ENCODE measurements at places on chromosomes 1 and 21. TPM values are rescaled to one million over a fixed set of nuclear protein-coding genes. Genes with fewer than 3 reads are reported as not detected.

IKBKE gene
- 89.0 TPM for total RNA-seq

FLG2 gene
- total RNA-seq, result not detected

RXFP4 gene
- total RNA-seq, result not detected

MYOC gene
- total RNA-seq, result not detected

HS2ST1 gene
- 18.0 TPM for total RNA-seq

RGS8 gene
- not detected for total RNA-seq

ERVH48-1 gene
- total RNA-seq, result 4.0 TPM

HSPA6 gene
- 0.12 TPM for total RNA-seq

FNDC5 gene
- not detected for total RNA-seq

LIPI gene
- total RNA-seq, result not detected

GUCA2B gene
- total RNA-seq, result not detected

C4BPA gene
- total RNA-seq, result not detected
